ENCODE measurements at places on chromosomes 16 and 17.

- DNase-seq = peak; percentile 68
Measured at GRCh38 chr16:84942786-84943185, 68.5 kb downstream of the ZDHHC7 start.

- peak; percentile 96 for DNase-seq
Measured at GRCh38 chr16:29899516-29900101, at the start of gene SEZ6L2. Gene SEZ6L2 (minus strand): TSS chr16:29899550. CDS start chr16:29899019, 531 bp downstream.

- peak; percentile 95 for DNase-seq
Measured at GRCh38 chr16:27315333-27316037, 1.7 kb downstream of the IL4R start.

DNA sequence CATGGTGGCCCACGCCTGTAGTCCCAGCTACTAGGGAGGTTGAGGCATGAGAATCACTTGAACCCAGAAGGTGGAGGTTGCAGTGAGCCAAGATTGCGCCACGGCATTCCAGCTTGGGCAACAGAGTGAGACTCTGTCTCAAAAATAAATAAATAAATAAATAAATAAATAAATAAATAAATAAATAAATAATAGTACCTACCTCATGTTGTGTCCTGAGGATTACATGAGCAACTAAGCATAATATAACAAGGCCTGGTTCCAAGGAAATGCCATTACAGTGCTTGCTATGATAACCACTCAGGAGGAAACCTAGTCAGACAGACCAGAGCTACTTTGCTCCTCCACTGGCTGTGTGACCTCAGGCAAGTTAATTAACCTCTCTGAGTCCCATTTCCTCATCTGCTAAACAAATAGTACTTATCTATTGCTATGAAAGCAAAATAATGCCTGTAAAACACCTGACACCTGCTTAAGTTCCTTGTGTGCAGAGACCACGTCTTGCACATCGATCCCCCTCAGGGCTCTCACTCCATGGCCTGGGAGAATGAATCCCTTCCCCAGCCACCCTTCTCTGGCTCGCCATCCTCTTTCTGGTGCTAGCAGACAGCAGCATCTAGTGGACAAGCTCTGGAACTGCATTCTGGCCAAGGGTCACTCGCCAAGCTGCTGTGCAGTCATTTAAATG lies 7.5 kb downstream of the EPOP start:
- peak; percentile 65 for DNase-seq

DNA sequence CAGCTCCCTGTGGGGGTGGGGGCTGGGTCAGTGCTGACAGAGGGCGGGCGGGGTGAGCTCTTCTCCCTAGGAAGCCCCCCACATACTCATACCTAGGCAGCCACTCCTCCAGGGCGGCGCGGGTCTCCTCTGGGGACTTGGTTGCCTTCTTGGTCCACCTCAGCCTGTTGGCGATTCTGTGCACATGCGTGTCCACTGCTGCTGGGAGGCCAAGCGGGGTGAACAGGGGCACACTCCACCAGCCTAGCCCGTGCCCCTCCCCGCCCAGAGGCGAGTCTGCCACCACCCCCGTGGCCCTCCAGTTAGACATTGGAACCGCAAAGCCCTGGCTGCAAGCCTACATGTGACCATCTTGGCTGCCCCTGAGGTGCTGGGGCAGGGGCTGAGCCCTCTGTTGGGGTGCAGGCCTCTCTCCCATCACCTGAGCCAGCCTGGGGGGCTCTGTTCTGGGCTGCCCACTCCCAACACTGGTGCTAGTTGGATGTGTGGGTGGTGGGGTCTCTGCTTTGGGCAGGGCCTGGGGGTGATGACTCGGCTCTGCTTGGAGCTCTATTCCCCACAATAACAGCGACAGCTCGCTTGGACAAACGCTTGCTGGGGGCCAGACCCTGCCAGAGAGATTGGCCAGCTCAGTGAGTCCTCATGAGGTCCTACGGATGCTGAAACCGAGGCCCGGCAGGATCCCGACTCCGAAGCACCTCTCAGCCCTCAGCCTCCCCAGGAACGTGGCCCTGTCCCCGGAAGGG lies 7.4 kb downstream of the NTHL1 start:
- DNase-seq = no peak

DNA sequence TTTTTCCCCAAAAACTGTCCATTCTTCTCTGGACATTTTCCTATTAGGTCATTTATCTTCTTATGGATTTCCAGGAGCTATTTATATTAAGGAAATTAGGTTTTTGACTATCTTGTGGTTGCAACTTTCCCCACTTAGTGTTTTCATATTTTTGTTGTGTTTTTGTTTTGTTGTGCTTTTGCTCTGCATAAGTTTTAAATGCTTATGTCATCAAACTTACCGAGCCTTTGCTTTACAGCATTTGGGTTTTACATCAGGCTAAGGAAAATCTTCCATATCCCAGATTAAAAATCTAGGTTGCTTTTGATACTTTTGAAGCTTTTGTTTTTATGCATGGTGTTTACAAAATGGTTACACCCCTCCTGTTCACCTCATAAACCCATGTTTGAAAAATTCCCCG lies 27.5 kb downstream of the MAF start:
- DNase-seq = no peak

GRCh38 chr17:61196302-61196704 lies 203.3 kb upstream of the TBX2 start:
- no peak for DNase-seq

DNA sequence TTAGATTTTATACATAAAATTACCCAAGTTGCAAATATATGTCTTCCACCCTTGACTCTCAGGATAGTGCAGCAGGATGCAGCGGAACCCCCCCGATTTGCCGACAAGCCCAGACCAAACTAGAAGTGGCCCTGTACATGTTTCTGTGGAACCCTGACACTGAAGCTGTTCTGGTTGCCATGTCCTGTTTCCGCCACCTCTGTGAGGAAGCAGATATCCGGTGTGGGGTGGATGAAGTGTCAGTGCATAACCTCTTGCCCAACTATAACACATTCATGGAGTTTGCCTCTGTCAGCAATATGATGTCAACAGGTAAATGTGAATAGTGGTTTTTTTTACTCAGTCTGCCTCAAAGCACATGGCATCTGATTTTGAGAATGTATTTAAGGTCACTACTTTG lies 70.7 kb downstream of the OMG start:
- no peak for DNase-seq

DNA sequence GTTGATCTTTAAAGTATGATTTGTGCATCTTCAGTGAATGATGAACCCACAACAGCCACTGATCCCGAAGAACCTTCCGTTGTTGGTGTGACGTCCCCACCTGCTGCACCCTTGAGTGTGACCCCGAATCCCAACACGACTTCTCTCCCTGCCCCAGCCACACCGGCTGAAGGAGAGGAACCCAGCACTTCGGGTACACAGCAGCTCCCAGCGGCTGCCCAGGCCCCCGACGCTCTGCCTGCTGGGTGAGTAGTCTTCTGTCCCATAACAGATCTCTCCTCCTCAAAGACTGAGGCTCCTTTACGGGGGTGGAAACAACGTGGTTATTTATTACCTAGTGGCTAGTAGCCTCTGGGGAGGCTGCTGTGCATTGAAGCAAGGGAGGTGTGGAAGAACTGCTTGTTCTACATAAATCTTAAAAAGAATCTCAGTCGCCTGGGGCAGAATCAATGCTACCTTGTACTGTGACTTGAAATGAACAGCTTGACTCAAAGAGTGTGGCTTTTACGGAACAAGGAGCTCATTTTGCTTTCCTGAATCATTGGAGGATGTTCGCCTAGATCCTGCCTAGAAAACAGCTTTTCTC lies 63.0 kb upstream of the CLEC18A start:
- DNase-seq = no peak

- peak; percentile 24 for DNase-seq
Measured at GRCh38 chr16:46974352-46974751, 878 bp upstream of the DNAJA2 start.

- no peak for DNase-seq
Measured at GRCh38 chr16:28087675-28088300, 24.3 kb upstream of the GSG1L start.

- DNase-seq = peak; percentile 93
Measured at GRCh38 chr17:38967290-38967738, at the start of gene FBXO47. Gene FBXO47 (minus strand): TSS chr17:38967403. CDS start chr17:38963025, 4,378 bp downstream.

DNA sequence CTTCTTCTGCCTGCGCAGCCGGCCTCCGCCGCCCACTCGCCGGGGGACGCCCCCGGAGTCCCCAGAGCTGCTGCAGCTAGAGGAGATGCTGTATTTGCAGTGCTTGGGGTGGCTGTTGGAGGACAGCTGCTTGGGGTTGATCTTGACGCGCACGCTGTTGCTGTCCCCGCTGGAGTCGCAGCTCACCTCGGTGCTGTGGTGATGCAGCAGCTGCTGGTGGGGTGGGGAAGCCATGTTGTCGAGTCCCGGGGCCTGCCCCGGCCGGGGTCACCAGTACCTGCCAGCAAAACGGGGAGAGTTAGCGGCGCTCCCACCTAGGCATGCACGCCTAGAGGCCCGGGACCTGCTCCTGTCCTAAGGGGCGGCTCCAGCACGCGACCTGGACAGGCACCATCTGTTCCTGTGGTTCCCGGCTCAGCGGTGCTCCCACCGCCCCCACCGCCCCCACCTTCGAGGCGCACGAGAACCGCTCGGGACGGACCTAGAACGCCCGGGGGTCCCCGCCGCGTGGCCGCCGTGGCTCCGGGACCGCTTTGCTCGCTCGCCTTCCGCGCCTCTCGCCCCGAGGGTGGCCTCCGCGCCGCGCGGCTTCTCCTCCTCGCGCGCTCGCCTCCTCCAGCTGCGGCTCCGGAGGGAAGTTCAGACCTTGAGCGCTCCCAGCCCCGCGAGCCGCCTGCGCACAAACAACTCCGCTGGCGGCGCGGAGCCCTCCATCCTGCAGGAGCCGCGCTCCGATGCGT lies 863 bp downstream of the ADCY9 start:
- peak; percentile 72 for DNase-seq

GRCh38 chr16:6019490-6019991 lies 921.9 kb upstream of the EEF2KMT start:
- DNase-seq = no peak

DNA sequence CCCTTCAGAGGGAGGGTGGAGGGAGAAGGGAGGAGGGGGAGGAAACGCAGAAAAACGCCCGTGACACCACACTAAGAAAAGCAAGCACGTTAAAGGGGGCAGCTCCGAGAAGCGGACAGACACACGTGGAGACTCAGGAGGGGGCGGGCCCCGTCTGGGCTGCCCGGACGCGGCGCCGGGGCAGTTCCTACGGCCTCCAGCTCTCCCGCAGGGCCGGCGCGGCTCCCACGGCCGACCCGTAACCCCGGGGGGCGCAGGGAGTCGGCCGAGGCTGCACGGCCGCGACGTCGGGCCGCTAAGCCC lies 362 bp downstream of the KLHDC4 start:
- no peak for DNase-seq

DNA sequence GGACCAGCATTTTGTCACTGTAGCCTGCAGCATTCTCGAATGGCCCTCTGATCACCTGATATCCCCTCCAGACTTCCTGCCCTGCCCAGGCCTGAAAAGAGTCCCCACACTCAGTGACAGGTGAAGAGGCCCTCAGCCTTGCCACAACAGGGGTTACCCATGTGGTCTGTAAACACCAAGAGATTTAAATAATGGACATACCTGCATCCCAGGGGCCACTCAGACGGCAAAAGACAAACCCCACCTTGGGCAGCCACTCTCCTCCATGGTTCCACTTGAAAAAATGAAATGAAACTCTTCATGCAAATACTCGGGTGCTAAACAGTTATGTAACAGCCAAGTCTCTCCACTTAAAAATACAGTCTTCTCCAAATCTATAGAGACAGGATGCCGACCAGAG lies 22.9 kb upstream of the PECAM1 start:
- DNase-seq = no peak

GRCh38 chr16:19804538-19805323 lies 79.9 kb downstream of the GPRC5B start:
- DNase-seq = no peak

- no peak for DNase-seq
Measured at GRCh38 chr16:9666834-9667480, 515.3 kb downstream of the GRIN2A start.

- no peak for DNase-seq
Measured at GRCh38 chr17:9536061-9536460, 39.6 kb downstream of the STX8 start.

DNA sequence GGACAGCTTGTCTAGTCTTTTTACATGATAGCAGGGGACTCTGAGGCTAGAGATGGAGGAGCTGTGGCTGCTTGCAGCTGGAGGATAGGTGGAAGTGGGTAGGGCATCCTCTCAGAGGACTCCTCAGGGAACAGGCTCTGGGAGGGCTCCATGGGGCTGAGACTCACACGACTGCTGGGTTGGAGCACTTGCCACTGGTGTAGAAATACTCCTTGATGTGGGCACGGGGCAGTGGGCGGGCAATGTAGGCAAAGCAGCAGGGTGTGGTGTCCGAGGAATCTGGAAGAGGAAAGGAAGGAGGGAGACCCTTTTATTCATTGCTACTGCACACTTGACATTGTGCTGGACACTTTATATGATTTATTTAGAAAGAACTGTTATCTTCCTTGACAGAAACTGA lies 1.8 kb downstream of the CCL5 start:
- DNase-seq = no peak

DNA sequence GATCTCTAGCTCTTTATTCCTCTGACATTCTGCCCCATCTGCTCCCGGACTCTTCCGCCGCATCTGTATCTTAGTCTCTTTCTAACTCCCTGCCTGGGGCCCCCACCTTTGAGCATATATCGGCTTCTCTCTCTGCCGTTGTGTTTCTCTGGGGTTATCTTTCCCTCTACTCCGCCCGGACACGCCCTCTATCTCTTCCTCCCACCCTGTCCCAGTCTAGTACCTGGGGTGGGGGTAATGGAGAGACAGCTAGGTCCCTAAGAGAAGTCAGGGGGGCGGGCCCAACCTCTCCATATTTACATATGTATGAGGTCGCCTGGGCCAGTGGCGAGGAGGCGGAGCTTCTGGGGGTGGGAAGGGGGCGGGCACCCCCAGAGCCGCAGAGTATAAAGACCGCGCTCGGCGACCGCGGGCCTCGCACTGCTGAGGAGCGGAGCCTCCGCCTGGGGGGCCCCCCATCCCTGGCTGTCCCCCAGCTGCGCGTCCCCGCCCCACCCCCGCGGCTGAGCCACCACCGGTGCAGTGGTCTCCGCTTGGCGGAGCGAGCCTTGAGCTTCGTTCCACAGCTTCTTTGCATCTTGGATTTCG lies at the start of gene ATP1B2:
Gene ATP1B2, plus strand, starts transcription at position 418 of the 588 bp plus-strand sequence. CDS start 593 bp downstream, outside the sequence.
- DNase-seq = no peak

DNA sequence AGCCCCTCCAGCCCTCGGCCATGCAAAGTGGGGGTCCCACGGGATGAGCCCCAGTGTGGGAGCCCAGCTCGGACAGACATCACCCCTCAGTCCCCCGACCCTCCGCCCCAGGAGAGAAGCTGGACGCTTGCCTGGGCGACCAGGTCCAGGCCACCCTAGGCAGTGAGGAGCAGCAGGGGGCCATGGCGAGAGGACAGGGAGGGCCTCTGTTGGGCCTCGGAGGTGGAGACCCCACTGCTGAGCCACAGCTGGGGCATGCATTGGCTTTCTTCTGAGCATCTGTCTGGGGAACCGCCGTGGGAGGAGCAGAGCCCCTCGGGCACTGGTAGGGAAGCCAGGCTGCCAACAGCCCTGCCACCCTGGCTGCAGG lies 13.0 kb downstream of the ACTG1 start:
- no peak for DNase-seq

Measured in amniotic epithelial cell (primary cell).